ENCODE measurements at places on chromosomes 5 and 9.

DNA sequence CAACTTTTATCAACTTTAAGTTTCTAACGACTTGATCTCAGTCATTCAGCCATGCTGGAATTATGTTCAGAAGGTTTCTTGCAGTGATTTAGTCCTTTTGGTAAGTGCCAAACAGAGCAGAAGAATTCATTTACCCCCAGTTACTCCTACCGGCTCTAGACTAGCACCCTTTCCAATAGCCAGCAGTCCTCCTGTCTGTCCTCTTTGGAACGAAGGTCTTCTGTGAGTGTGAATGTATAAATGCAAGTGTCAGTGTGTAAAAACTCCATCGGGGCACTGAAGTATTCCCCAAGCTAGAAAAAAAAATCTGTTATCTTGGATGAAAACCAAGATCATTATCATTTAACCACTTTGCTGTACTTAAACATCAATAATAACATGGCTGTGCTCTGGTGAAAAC is 64.4 kb downstream of the GLIS3 start:
- no peak for DNase-seq

DNA sequence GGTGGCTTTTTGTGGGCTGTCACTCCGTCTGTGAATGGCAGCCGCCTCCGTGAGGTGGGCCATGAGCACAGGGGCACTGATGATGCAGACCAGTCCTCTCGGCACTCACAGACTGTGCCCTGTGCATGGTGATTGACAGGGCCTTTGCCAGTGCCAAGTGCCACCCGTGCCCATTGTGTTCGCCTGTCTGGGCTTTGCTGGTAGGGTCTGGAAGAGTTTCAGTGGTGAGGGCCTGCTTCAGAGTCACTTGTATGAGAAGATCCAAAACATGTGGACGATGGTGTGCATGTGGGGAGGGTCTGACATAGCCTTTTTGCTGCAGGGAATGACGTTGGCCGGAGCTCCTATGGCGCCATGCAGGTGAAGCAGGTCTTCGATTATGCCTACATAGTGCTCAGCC is 34.9 kb downstream of the TENT4A start:
- DNase-seq, result no peak

GRCh38 chr5:16912080-16912479 is 24.0 kb downstream of the MYO10 start:
- DNase-seq, result no peak

GRCh38 chr5:67235399-67236110 is 39.0 kb upstream of the CD180 start:
- no peak for DNase-seq

DNA sequence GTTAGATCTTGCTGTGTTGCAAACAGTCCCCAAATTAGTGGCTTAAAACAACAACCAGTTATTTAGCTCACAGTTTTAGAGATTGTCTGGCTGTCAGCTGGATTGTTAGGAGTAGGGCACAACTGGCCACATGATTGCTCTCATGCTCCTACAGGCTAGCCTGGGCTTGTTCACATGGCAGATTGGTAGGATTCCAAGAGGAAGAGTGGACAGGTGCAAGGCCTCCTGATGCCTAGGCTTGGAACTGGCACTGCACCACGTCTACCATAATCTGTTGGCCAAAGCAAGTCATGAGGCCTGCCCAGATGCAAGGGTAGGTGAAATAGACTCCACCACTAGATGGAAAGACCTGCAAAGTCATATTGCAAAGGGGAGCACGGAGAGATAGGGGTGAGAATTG is 76.4 kb downstream of the ACER2 start:
- DNase-seq, result peak; percentile 45

GRCh38 chr5:107894361-107894760 is 223.6 kb upstream of the EFNA5 start:
- DNase-seq, result no peak

- DNase-seq, result no peak
Observed at GRCh38 chr9:35687306-35687705, 2.4 kb downstream of the TPM2 start.

DNA sequence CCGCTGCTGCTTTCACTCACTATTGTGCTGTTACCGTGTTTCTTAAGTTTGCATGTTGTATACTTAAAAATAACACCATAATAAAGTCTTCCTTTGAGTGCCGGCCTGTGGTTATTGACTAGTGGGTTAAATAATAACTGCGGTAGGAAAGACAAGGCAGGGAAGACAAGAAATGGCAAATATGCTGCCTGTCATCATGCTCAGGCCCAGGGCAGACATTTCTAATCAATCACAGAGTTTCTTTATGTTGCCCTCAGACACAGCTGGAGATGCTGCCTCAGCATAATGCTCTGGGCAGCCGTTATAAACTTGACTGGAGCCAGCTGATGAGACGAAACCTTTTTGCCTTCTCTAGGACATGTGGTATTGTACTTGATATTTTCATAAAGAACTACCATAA is 215.0 kb downstream of the GAPVD1 start:
- no peak for DNase-seq

DNA sequence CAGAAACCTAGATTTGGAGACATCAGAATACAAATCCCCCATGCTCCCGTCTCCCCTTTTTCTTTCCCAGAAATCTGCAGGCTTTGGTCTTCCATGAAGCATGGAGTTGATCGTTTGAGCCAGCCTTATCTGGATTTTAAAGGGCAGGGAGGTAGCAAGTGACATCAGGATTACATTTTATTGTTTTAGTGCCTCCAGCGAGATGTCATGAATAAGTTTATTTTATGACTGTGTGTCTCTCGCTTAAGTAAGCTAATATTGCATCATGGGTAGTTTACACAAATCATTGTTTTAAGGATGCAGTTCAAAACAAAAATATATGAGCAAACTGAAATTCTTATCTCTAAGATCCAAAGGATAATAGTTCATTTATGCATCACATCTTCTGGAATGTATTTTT is 50.7 kb upstream of the TNFSF8 start:
- DNase-seq, result no peak

- no peak for DNase-seq
Observed at GRCh38 chr9:82538634-82539033, 524.3 kb downstream of the RASEF start.

All from NCI-H446 (cell line).